Activated CD4-positive, alpha-beta memory T cell treated with anti-CD3 and anti-CD28 coated beads for 36 hours (primary cell): ENCODE measurements at places on chromosomes 6 and 20. TPM values are rescaled to one million over a fixed set of nuclear protein-coding genes. Genes with fewer than 3 reads are reported as not detected.

Gene TRIM31
- not detected for total RNA-seq

Gene PCMTD2
- 33.7 TPM for total RNA-seq

Gene CLPSL2
- not detected for total RNA-seq

Gene SLC25A27
- 0.78 TPM for total RNA-seq

Gene PBOV1
- total RNA-seq = not detected

DNA sequence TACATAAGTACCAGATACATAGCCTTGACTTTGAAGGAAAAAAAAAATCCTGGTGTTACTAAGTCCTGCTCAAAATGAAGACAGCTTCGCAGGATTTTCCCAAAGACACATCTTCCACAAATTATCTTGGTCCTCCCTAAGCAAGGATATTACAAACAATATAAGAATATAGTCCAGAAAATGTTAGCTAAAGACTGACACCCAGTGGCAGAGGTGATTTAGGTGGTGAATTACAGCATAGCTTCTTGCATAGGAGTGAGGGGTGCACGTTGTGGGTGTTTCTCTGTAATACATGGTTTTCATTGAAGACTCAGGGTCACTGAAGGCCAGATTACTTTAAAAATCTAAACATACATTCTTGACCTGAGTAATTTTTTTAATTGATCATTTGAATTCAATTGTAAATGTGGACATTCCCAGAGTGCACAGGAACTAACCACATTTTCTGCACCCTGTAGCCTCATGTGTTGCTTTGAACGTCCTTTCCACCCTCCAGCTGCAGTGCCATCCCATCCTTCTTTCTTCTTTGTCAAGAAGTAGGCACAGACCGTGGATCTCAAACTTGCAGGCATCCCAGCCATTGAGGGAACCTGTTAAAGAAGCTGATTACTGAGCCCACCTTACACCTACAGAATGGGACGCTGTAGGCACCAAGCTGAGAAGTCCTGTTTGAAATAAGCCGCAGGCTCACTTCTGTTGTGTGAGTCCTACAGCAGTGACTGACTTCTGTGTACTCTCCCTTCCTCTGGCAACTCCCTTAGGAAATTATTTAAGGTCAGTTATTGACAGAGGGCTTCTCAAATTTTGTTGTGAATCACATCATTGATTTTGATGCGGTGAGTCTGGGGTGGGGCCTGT is 102.6 kb downstream of the PERP start:
- no peak for DNase-seq
- H3K27me3 ChIP-seq = peaks cover 3% of the 10 kb centered on the region
- H3K36me3 ChIP-seq = no peaks in the 10 kb centered on the region
- peaks cover 13% of the 10 kb centered on the region for H3K4me1 ChIP-seq

DNA sequence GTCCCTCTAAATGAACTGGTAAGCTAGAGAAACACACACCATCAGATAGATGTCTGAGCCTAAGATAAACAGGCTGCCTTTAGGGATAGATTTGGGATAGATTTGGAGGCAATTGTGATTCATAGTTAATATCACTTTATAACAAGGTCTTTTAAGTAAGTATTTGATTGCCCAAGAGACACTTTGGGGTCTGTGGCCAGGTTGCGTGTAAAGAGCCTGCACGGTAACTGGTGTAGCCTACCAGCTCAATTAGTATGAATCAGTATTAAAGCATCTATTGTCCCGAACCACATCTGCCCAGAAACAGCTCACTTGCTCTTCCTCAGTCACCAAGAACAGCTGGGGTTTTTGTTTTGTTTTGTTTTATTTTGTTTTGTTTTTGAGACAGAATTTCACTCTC is 193.3 kb downstream of the SASH1 start:
- no peak overlapping the region for H3K4me3 ChIP-seq
- H3K36me3 ChIP-seq = no peaks in the 10 kb centered on the region
- DNase-seq = no peak
- no peak overlapping the region for H3K27ac ChIP-seq

- DNase-seq = no peak
- no peaks in the 10 kb centered on the region for H3K36me3 ChIP-seq
- H3K27ac ChIP-seq = no peak overlapping the region
- peaks cover 15% of the 10 kb centered on the region for H3K4me1 ChIP-seq
- no peaks in the 10 kb centered on the region for H3K27me3 ChIP-seq
Observed at GRCh38 chr6:116096979-116097816, 3.5 kb upstream of the NT5DC1 start.

- no peak overlapping the region for H3K4me3 ChIP-seq
- no peak for DNase-seq
- H3K4me1 ChIP-seq = peaks cover 61% of the 10 kb centered on the region
- no peak overlapping the region for H3K27ac ChIP-seq
Observed at GRCh38 chr6:127786109-127786508, 114.7 kb downstream of the THEMIS start.

DNA sequence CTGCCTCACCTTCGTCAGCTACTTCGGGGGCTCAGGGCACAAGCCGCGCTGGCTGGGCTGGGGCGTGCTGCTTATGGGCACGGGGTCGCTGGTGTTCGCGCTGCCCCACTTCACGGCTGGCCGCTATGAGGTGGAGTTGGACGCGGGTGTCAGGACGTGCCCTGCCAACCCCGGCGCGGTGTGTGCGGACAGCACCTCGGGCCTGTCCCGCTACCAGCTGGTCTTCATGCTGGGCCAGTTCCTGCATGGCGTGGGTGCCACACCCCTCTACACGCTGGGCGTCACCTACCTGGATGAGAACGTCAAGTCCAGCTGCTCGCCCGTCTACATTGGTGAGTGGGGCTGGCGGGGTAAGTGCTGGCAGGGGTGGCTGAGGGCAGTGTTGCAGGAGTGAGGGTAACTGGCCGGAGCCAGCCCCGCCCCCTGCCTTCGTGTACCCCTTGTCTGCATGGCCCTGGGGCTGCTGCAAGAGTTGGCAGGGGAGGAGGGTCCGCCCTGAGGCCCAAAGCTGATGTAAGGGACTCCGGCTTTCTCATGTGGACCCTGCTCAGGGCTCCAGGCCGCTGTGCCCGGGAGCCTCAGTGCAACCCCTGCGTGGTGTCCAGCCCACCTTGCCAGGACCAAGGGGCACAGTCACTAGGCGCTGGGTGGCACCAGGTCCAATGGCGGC is 14.8 kb downstream of the SLCO4A1 start:
- peaks cover 9% of the 10 kb centered on the region for H3K36me3 ChIP-seq
- no peaks in the 10 kb centered on the region for H3K27me3 ChIP-seq
- H3K4me1 ChIP-seq = peaks cover 6% of the 10 kb centered on the region
- H3K4me3 ChIP-seq = no peak overlapping the region
- no peak overlapping the region for H3K27ac ChIP-seq

DNA sequence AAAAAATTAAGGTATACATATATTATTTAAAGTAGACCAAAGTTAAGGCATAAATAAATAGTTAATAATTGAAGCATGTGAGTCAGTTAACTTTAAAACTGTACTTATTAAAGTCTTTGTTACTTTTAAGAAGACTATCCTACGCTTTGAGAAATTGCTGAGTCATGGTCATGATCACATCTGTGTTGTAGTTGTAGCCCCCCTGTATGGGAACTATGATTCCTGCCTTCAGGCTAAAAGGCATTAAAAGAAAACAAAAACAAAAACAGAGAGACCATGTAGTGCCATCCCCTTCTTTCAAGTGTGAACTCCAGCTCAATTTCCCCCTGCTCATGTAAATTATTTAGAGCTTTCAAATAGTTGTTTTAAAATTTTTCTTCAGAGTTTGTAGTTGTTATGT is 123.4 kb downstream of the FLRT3 start:
- H3K4me3 ChIP-seq = no peak overlapping the region
- no peak for DNase-seq
- H3K36me3 ChIP-seq = no peaks in the 10 kb centered on the region
- H3K27me3 ChIP-seq = no peaks in the 10 kb centered on the region

DNA sequence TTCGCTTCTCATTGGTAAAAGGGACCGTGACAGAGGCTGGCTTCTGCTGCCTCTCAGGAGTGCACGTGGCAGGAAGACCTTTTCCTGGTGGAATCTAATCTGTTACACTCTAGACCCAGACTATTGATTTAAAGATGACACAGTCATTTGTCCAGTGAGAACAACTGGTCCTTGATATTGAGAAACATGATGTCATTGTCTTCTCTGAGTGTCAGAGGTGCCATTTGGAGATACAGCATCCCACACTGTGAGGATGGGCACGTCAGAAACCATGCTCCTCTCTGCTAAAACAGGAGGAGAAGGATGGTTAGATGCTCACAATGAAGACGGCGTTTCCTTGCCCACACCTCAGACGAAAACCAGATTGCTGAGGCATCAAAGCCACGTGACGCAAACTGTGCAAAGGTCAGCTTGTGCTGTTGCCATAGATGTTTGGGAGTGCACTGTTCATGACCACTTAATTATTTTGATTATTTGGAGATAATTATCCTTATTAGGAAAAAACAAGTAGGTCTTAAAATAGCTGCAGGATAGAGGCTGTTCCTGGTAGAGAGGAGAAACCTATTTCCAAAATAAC is 169.0 kb downstream of the SMOC2 start:
- H3K36me3 ChIP-seq = no peaks in the 10 kb centered on the region
- no peak for DNase-seq
- no peaks in the 10 kb centered on the region for H3K4me1 ChIP-seq
- H3K27ac ChIP-seq = no peak overlapping the region

- no peak overlapping the region for H3K27ac ChIP-seq
- H3K36me3 ChIP-seq = no peaks in the 10 kb centered on the region
- no peaks in the 10 kb centered on the region for H3K27me3 ChIP-seq
- H3K4me1 ChIP-seq = no peaks in the 10 kb centered on the region
- DNase-seq = no peak
Observed at GRCh38 chr6:96794980-96795379, 42.3 kb downstream of the GPR63 start.

- DNase-seq = no peak
- H3K4me1 ChIP-seq = peaks cover 5% of the 10 kb centered on the region
- no peak overlapping the region for H3K4me3 ChIP-seq
- peaks cover 27% of the 10 kb centered on the region for H3K36me3 ChIP-seq
- H3K27ac ChIP-seq = no peak overlapping the region
- no peaks in the 10 kb centered on the region for H3K27me3 ChIP-seq
Observed at GRCh38 chr6:169784821-169785340, 33.5 kb downstream of the ERMARD start.

DNA sequence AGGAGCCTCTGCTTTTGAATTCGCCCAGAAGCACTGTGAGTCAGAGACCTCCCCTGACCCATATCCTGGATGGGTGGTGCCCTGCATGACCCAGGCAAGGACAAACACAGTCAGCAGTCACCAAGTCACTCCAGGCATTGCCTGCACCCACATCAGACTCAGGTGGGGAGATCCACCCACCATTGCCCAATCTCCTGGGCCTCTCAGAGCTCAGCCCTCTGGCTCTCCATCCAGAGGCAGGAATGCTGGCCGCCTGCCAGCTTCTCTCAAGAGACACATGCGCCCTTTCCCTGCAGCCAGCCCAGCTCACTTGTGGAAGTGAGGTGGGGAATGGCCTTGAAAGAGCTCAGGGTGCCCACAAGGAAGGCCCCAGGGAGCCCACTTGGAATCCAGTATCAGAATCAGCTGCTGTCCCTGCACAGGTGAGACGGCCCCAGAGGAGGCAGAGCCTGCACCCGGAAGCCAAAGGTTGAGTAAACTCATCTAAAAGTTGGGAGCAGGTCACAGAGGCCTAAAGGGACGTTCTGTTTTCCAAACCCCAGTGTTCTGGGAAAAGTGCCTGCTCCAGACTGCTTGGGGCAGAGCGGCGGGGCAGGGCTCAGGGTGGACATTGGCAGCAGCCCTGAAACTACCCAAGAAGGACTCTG is 129.8 kb downstream of the PREX1 start:
- H3K27me3 ChIP-seq = no peaks in the 10 kb centered on the region
- no peak overlapping the region for H3K4me3 ChIP-seq
- H3K27ac ChIP-seq = peak overlapping the region; percentile 53
- DNase-seq = peak; percentile 54
- H3K36me3 ChIP-seq = peaks cover 33% of the 10 kb centered on the region

DNA sequence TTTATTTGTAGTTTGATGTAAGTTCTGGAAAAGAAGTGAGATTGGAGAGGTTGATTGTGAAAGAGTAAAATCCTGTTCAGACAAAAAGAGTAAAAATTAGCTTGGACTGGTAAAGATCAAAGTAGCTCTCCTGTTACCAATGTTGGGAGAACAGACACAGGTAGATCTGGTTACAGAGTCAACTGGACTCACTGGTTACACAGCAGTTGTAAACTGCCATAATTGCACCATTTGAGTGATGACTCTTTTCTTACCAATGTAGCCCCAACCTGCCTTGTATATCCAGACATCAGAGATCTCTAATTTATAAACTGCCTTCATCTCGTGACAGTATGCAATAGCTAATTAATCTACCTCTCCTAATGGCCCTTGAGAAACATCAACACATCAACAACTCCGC is 165.6 kb upstream of the PRSS16 start:
- no peaks in the 10 kb centered on the region for H3K36me3 ChIP-seq
- no peak for DNase-seq
- no peak overlapping the region for H3K4me3 ChIP-seq

GRCh38 chr6:36361071-36361470 is 24.4 kb upstream of the BNIP5 start:
- DNase-seq = no peak
- no peaks in the 10 kb centered on the region for H3K36me3 ChIP-seq
- H3K4me3 ChIP-seq = no peak overlapping the region
- peaks cover 3% of the 10 kb centered on the region for H3K27me3 ChIP-seq
- H3K4me1 ChIP-seq = peaks cover 18% of the 10 kb centered on the region

DNA sequence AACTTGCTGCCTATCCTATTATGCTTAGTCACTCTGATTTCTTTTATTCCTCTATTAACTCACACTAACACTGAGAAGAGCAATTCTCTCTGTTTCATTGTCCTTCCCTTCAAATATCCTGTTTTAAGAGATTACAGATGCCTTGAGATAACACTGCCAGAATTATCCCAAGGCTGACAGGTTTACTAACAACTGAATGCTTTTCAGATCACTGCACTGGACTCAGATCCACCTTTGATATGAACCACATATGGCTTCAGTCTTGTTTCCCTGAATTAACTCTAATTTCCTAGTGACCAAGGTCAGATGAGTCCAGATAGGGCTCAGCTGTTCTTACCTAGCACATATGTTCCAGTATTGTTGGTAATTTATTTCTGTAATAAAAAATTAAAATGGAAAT is 633.1 kb downstream of the GRIK2 start:
- no peaks in the 10 kb centered on the region for H3K27me3 ChIP-seq
- no peaks in the 10 kb centered on the region for H3K36me3 ChIP-seq
- no peaks in the 10 kb centered on the region for H3K4me1 ChIP-seq
- no peak overlapping the region for H3K27ac ChIP-seq

- no peaks in the 10 kb centered on the region for H3K4me1 ChIP-seq
- DNase-seq = no peak
- H3K36me3 ChIP-seq = peaks cover 22% of the 10 kb centered on the region
- no peaks in the 10 kb centered on the region for H3K27me3 ChIP-seq
Observed at GRCh38 chr6:136564180-136564579, 14.0 kb upstream of the MAP7 start.

DNA sequence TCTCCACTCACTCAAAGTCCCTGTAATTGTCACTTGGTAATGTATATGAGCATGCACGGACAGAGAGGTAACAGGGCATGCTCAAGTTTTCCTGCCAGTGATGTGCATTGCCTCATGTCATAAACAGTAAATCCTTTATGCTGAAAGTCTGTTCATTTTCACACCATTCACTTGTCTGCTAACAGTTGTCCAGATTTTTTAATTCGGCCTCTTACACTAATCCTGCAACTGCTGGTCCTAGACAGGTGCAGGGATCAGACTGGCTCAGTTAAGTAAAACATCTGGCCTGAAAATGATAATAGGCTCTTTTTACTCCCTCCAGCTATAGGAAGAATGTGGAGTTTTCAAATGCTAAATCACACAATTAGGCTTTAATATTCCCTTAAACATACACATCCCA is 185.4 kb upstream of the VGLL2 start:
- no peaks in the 10 kb centered on the region for H3K4me1 ChIP-seq
- H3K4me3 ChIP-seq = no peak overlapping the region
- H3K27ac ChIP-seq = no peak overlapping the region
- no peaks in the 10 kb centered on the region for H3K27me3 ChIP-seq
